ENCODE measurements at places on chromosomes 16 and 17.

- DNase-seq = no peak
These were observed 1.5 kb upstream of the NHERF1 start for GRCh38 chr17:74746922-74747321.

- DNase-seq = no peak
These were observed 281.1 kb downstream of the MAP2K6 start for GRCh38 chr17:69695646-69696045.

DNA sequence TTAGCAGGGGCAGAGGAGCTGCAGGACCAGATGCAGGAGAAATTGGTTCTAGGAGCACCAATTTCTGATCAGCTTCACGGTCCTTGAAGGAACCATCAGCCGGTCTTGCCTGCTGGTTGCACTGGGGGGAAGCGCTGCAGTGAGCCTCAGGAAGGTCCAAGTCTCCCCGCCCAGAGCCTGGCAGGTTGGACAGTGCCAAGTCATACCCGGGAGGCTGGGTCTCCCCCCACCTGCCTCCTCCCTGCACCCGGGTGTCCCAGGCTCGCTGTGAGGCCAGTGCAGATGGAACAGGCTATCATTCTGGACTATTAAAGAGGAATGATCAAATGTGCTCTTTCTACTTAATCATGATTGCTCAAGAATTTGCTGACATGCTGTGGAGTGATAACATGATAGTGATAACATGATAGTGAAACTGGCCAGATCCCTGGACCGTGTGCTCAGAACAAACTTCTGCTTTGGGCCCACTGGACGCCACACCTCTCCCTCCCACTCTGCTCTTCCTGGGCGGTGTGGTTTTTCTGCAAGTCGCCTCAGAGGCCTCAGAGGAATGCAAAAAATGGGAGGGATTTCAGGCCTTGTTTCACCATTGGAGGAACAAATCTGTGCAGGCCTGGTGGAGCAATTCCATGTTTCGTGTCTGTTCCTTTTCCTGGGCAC is 236.0 kb downstream of the IRF8 start:
- no peak for DNase-seq

- no peak for DNase-seq
These were observed 159.8 kb upstream of the SDK2 start for GRCh38 chr17:73803964-73804435.

DNA sequence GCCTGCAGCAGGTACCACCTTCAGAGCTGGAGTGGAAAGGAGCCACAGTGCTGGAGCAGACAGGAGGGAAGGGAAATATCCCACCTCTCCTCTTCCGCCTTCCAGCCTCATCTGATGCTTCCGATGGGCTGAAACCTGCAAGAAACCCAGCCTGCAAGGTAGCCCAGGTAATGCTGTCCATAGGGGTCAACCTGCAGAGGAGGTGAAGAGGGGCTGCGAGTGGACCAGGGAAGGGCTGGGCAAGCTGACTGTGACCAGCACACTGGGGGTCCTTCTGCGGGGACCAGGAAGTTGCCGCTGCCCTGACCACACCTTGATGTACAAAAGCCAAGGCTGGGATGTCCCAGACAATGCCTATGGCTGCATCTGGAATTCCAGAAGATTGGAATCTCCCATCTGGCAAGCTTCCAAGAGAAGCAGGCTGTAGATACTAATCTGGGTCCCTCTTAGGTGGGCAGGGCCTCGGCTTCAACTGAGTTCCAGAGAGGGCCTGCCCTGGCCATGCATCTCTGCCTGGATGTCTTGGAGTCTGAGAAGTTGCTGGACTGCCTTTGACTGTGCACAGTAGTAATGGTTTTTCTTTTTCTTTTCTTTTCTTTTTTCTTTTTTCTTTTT is 5.8 kb downstream of the FOXL1 start:
- DNase-seq = no peak

DNA sequence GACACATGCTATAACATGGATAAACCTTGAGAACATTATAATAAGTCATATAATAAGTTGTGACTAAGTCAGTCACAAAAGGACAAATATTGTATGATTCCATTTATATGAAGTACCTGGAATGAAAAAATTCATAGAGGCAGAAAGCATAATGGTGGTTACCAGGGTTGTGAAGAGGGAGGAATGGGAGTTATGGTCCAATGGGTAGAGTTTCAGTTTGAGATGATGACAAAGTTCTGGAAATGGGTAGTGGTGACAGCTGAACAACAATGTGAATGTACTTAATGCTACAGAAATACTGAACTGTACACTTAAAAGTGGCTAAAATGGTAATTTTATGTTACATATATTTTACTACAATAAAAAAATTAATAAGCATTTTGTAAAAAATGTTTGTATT is 49.7 kb downstream of the MYO1D start:
- no peak for DNase-seq

DNA sequence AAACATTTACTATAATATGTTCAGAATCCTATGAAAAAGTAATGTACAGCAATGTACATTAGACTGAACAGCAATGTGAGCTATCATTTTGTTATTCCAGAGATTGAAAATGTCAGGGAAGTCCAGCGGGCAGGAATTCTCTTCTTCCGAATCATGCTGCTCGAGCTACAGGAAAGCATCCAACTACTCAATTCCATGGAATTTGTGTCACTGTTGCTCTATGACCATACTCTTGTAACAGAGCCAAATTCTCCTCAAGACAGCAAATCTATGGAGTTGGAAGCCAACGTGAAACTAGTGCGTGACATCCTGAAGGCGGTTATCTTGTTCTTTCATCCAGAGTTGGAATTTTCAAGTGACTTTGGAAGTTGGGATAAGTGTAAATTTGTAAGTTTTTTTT is 24.8 kb upstream of the NSRP1 start:
- no peak for DNase-seq

GRCh38 chr17:82838386-82839063 is 1.3 kb downstream of the ZNF750 start:
- no peak for DNase-seq
